ENCODE measurements at places on chromosomes 6 and 20.

- peak; percentile 68 for DNase-seq
Observed at GRCh38 chr6:37454420-37455140, 21.6 kb downstream of the CMTR1 start.

GRCh38 chr20:50569864-50570836 is 60.0 kb downstream of the PTPN1 start:
- DNase-seq = peak; percentile 18

GRCh38 chr20:63127700-63128364 is 88.1 kb downstream of the YTHDF1 start:
- no peak for DNase-seq

DNA sequence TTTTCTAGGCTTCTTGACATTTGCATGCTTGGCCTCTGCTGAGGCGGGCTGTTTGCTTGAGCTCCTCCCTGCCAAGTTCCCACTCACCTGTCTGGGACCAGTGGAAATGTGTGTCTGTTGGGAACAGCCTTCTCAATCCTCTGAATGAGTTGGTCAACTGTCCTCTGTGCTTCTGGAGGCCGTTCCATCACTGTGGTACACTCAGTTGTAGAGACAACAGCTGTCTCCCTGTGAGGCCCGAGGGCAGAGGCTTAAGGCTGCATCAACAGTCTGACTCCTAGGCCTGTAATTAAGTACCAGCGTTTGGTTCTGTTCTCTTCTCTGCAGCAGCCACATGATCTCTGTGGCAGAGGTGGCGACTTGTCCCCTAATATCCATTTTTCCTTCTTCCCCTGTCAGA is 110.9 kb downstream of the CDC5L start:
- DNase-seq = no peak

GRCh38 chr6:170149681-170150589 is 140.9 kb downstream of the DLL1 start:
- DNase-seq = no peak

All from fibroblast of skin of scalp (primary cell).